ENCODE measurements at places on chromosomes 4 and X.

DNA sequence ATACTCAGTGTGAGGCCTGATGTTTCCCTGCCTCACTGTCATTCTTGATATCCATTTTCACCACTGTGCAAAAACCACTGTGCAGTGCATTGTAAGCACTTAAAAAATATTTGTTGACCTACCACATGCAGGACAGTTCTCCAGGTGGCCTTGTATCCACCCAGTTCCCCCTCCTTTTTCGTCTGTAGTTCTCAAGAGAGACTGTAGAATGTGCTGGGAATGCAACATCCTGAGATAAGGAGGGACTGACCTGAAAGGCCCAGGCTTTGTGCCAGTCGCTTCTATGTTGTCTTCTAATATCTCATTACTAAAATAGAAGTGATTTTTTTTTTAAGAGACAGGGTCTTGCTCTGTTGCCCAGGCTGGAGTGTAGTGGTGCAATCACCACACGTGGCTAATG, 21.7 kb upstream of the PAQR3 start:
- no peak for DNase-seq

GRCh38 chrX:50698944-50699343, 115.0 kb downstream of the SHROOM4 start:
- no peak for DNase-seq

DNA sequence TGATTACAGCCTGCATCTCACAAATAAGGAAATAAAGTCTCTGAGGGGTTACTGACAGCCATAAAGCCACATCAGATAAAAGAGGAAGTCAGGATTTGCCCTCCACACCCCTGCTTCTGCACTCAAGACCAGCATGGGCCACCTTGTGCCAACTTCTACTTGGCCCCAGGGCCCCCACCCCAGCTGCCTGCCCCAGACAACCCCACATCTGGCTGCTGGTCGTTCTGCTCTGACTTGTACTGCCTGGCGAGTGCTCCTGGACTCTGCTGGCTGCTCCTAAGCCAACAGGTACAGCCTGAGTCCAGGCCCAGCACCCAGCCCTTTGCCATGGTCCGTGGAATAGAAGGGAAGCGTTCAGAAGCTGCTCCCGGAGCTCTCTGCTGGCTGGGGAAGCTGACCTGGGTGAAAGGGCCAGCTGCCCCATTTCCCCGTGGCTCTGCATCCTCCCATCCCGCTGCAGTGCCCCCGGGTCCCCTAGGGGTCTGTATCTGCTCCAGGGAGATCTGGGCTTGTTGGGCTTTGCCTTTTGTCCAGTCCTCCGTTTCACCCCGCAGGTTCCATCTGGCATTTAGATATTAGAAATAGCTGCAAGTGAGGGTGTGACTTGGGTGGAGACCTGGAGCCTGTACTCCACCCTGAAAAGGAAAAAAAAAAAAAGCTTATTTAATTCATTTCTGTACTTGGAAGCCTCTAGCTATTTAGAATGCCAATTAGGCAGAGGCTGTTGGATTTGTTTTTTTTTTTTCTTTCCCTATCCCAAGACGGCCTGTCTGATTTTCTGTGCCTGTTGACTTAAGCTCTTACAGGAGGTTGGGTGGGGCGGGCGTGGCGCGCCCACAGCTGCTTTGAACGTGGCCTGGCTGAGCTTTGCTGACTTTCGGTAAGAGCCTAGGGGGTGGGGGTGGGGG, 194.7 kb downstream of the PTTG2 start:
- DNase-seq, result no peak

DNA sequence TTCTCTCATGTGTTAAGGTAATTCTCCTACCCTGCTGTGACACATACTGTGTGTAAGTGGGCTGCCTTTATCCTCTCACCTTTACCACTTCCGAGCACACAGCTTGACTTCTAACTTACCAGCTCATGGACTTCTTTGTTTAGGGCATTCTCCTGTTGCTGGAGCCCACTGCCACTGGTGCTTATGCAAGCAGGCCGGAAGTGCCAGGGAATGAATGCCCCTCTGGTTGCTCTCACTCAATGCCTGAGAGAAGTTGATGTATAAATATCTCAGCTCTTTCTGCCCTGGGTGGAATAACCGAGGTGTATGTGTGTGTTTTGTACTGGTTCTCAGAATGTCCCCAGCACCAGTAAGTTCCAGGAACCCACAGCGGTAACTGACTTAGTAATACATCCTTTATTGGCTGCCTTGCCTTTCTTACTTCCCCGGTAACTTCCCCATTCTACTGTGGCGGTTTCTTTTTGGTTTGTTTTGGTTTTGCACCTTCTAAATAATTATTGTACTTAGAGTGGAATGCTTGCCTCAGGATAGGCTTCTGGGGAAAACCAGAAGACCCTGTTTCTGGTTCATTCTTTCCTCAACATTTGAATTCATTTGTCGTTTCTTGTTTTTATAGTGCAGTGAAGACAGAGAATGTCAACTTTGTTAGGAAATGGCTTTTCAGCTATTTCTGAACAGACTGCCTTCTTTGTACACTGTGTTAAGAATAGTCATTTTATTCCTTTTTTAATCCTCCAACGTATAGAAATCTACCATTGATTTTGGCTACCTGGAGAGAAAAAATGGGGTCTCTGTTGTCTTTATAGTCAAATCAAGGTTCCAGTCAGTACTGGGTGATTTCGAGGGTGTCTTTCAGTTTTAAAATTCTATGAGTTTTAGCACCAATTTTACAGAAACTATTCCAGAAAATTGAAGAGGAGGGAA, 45.4 kb downstream of the CXorf58 start:
- DNase-seq, result no peak

- DNase-seq, result no peak
These were observed 38.9 kb downstream of the TBC1D9 start for GRCh38 chr4:140717313-140717712.

DNA sequence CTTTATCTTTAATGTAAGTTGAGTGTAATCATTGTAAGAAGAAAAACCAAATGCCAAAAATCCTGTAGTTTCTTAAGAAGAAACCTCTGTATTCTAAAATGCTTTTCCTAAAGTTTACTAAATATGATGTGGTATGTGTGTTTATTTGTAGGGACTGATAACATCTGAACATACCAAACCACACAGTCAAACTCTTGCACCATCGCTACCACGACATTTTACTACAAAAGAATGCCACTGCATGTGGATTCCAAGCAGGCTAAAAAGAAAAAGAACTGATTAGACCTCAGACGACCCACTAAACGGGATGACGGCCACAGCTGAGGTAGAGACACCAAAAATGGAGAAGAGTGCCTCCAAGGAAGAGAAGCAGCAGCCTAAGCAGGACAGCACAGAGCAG, 46.1 kb downstream of the LAS1L start:
- no peak for DNase-seq

DNA sequence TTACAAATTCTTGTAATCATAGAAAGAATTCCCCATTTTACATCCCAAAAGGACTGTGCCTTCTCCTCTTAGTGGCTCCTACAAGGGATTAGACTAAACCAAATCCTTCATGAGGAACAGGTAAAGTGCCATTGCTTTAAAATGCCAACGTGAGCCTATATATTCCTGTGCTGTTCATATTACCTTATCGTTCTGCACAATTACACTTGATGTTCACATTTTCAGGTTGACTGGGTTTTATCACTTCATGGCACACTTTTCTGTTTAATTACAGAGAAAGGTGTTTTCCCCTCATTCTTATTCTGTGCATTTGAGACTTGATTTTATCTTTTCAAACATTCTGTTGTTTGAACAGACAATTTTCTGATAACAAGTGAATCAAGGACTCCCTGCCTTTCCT, 645.6 kb upstream of the FTHL17 start:
- DNase-seq, result no peak

GRCh38 chr4:183284965-183285364, 35.1 kb downstream of the CLDN22 start:
- DNase-seq, result peak; percentile 42

DNA sequence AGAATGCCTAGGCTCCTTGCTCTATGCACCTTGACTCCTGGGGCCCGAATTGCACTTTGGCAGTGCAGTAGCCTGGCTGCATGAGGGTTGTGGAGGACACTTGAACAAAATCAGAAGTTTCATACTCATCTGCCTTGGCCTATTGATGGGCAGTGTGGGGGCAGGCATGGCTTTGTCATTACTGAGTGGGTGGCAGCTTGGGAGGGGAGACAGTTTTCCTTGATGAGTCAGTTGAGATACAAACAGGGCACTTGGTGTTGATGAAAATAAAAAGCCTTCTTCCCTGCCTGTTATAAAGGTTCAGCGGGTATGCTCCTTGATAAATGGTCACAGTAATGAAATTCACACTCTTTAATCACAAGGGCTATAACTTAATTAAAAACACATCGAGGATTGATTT, 126.8 kb upstream of the MAMLD1 start:
- DNase-seq, result no peak

GRCh38 chr4:117324851-117325491, 239.6 kb upstream of the TRAM1L1 start:
- peak; percentile 93 for DNase-seq

- no peak for DNase-seq
These were observed 135.4 kb downstream of the HMX1 start for GRCh38 chr4:8736090-8736825.

GRCh38 chr4:13238936-13239335, 245.2 kb downstream of the RAB28 start:
- DNase-seq, result no peak

DNA sequence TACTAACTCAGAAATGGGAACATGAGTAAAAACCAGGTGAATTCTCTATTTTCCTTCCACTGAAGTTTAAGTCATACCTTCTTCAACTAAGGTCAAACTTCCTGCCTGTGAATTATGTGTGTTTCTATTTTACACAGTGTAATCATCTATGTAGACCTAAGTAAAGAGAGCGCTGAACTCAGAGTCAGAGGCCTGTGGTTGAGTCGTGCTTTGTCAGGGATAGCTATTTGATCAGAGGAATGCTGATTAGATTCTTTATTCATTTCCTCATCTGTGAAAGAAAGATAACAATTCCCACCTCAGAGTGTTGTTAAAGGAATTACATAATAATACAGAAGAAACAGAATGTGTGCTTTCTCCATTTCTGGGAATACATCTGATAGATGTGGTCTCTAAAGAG, 654.1 kb downstream of the STIM2 start:
- DNase-seq, result no peak

GRCh38 chr4:182382941-182383340, 139.7 kb downstream of the TENM3 start:
- DNase-seq, result no peak

- DNase-seq, result no peak
These were observed 11.5 kb downstream of the CTAG1A start for GRCh38 chrX:154596290-154596929.

DNA sequence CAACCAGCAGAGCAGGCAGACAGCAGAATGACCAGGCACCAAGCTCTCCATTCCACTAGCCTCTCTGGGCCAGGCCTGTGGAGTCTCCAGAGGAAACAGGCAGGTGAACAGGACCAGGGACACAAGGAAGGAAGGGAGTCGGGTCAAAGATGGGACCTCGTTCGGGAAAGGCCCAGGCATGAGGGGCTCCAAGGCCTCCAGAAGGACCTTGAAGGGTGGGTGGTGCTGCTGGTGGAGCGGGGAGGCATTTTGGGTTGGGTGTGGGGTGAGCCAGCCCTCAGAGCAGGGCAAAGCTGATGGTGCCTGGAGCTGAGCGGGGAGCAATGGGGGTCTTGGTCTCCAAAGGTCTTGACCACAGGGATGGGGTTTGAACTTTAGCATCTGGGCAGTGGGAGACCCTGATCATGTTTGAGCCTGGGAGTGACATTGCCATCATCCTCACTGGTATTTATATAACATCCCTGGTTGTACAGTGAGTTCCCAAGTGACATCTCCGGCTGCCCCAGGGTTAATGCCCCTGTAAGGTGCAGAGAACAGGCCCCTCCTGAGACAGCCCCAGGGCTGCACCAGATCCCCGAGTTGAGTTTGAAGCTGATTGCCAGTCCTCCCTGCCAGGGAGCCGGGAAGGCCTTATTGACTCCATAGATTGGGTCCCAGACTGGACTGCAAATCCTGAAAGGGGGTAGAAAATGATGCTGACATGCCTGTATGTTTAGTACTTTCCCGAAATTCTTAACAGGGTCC, 52.7 kb downstream of the PSAPL1 start:
- DNase-seq, result no peak
